ENCODE measurements at places on chromosomes 6 and 20.
A peak's percentile ranks its signal among the peaks of the same experiment; 100 is the strongest.

- no peak for DNase-seq
Observed at GRCh38 chr20:62860924-62861691, 514 bp downstream of the TCFL5 start.

- peak; percentile 92 for DNase-seq
Observed at GRCh38 chr6:71139249-71139648, 149.4 kb upstream of the OGFRL1 start.

DNA sequence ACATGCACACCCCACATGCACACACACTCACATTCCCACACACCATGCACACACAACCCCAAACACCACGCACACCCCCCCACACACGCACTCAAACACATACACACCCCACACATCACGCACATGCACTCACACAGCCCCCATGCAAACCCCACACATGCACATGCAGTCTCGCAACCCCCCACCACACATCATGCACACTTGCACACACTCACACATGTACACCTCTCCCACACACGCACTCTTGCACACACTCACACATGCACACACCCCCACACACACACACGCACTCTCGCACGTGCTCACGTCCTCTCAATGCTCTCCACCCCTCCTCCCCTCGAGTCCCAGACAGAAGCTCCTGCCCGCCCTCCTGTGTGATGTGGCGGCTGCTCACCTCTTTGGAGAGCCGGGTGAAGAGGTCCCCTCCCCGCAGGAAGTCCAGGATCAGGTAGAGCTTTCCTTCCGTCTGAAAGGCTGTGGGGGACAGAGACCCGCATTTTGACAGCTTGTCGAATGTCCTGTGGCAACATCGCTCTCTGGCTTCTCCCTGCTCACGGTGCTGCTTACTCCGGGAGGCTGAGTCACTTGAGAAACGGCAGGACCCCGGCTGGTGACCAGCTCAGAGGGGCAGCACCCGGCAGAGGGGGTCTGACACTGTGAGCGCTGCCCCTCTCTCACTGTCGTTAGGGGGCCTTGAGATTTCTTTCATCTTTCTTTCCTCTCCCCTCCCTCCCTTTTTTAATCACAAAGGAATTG is 78.5 kb downstream of the RAMACL start:
- DNase-seq: no peak

DNA sequence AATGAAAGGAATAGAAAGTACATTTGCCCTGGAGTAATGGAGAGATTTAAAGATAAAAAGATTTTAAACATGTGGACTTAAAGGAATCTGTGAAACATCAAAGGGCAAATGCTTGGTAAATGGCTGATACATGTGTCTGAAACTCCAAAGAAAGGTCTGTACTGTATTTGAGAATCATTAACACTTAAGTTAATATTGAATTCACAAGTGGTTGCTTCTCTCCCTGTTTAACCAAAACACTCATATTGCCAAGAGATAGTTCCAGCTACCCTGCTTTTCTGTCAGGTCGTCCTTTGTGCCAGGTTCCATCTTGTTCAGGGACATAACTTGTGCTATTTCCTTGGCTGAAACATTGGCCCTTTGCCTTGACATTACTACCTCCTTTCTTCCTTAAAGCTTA is 171.3 kb upstream of the HS3ST5 start:
- DNase-seq: no peak

- peak; percentile 99 for DNase-seq
Observed at GRCh38 chr6:1335367-1336037, 23.6 kb downstream of the FOXQ1 start.

DNA sequence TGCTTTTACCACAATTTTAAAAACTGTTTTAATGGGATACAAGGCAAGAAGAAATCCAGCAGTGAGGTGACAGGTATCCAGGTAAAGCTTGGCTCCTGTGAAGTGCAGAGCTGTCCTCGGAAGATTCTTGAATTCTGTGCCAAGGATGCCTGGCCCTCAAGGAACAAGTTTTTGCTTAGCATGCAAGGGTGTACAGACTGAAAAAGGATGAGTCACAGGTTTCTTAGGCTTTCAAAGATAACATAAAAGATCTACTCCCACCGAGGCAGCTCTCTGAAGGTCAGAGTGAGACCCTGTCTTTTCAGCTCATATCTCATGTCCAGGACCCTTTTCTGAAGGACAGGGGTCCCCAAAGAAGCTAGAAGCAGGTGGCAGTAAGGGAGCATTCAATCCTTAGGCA is 83.3 kb downstream of the CHD6 start:
- no peak for DNase-seq

- no peak for DNase-seq
Observed at GRCh38 chr20:53657279-53657678, 63.6 kb upstream of the ZNF217 start.

GRCh38 chr6:132513831-132514545 is 1.1 kb upstream of the STX7 start:
- peak; percentile 28 for DNase-seq

DNA sequence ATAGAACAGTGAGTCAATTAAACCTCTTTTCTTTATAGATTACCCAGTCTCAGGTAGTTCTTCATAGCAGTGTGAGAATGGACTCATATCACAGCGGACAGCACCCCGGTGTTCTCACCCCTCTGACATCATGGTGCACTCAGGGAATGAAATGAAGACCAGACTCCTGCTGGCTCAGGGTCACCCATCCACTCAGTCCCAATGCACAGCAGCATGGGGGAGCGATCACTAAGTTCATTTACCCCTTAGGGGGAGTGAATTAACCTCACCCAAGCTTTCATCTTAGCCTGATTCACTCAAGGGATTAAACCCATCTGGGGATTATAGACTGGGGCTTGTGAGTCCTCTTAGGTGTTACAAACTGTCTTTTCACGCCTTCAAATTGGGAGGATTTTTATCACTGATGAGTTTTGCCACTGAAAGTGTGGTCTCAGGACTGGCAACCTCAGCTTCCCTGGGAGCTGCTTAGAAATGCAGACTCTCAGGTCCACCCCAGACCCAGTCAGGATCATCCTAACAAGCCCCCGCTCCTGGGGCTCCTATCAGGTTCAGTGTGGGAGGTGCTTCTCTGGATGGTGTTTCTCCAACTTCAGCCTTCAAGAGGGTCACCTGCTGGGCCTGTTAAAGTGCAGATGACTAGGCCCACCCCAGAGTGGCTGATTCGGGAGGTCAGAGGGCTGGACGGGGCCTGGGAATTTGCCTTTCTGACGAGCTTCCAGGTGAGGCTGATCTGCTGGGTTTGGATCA is 44.3 kb upstream of the FRMD1 start:
- no peak for DNase-seq

GRCh38 chr6:130778946-130779657 is 48.1 kb upstream of the SMLR1 start:
- peak; percentile 9 for DNase-seq

DNA sequence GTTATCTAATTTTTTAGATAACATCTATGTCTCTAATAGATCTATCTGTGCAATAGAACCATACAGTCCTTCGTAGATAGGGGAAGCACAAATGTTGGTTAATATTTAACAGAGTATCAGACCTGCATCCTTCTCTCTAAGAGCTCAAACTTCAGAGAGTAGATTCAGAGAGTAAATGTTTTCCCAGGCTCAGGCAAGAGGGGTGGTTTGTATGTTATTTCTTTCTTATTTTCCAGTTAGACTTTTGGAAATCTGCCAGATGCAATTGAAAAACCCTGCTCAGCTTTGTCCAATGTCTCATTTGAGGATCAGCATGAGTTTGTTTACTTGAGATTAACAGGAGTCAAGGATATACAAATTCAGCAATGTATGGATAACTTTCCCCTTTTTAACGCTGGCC is 361.9 kb downstream of the BCKDHB start:
- DNase-seq: peak; percentile 68

GRCh38 chr6:125659887-125660286 is 89.5 kb upstream of the HEY2 start:
- no peak for DNase-seq

- DNase-seq: no peak
Observed at GRCh38 chr6:133555685-133556084, 314.5 kb downstream of the EYA4 start.

GRCh38 chr20:20024942-20025341 is 7.8 kb downstream of the NAA20 start:
- peak; percentile 78 for DNase-seq

GRCh38 chr6:73180076-73180738 is 45.1 kb downstream of the KHDC1L start:
- peak; percentile 12 for DNase-seq

DNA sequence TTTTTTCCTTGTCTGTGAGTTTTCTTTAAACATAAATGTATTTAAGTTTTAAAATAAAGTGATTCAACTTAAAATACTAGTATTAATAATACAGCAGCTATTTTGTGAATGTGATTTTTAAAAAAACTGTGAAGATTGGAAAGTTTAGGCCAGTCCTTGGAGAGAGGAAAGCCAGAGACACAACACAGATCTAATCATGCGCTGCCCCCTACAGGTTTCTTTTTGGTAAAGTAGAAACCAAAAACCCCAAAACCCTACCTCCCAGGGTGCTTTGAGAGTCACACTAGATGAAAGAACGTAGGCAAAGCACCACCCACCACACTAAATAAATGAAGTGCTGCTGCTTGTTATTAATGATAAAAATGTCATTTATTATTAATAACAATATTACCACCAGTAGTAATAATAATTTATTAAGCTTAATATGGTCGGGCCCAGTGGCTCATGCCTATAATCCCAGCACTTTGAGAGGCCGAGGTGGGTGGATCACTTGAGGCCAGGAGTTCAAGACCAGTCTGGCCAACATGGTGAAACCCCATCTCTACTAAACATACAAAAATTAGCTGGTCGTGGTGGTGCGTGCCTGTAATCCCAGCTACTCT is 33.7 kb downstream of the SLC9A8 start:
- DNase-seq: peak; percentile 33

DNA sequence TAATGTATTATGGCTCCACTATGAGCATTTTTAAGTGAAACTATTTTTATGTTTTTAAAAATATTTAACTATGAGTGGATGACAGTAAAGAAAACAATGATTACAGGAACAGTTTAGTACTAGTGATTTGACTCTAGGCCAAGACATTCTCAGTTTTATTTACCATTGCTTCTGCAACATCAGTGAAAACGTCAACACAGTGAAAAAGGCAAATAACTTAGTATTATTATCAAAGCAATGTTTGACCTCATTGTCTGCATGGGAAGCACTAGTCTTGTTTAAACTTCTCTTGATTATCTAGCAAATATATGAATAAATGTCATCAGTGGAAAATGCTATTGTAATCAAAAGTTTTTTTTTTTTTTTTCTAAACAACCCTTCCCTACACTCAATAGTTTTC is 165.0 kb downstream of the HTR1B start:
- DNase-seq: no peak

DNA sequence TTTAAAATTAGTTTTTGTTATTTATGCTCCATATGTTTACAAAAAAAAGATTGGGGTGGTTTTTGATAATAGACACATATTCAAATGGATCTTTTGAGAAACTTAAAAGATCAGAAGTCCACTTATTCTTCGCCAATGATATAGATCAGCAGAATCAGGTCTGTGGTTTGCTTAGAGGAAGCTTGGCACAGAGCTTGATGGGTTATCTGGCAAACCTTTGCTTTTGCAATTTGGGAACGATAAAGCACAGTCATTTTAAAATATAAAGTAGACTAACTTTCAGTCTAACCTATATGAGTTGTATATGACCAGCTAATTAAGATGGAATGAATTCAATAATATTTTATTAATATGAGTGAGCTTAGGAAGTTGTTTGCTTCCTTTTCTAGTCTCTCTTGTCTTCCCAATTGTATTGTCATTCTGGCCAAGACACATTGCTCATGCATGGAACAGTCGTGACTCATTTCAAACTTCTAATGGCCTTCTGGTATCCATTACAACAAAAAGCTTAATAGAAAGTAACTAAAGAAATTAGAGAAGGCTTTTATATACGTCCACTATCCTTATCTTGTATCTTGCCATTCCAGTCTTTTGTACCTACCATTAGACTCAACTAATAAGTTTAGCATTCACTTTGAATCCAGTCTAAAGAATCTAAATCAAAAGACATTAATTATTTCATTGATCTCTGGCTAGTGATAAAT is 118.7 kb downstream of the TBX18 start:
- DNase-seq: peak; percentile 73

DNA sequence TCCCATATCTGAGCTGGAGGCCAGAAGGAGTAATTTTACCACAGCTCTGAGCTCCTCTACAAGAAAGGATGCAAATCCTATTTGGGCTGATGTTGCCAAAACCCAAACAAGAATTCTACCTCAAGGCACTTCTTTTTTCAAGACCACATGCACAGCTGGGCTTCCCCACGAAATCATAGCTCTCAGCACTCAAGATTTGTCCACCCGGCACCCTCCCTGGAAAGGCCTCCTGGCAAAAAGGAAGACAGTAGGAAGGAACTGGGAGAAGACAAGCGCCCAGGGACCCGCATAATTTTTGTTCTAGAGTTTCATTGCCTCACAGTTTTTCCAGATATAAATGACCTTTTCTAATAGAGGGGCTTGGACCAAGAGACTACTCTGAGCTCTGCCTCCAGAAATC is 90.5 kb downstream of the BANF2 start:
- no peak for DNase-seq

DNA sequence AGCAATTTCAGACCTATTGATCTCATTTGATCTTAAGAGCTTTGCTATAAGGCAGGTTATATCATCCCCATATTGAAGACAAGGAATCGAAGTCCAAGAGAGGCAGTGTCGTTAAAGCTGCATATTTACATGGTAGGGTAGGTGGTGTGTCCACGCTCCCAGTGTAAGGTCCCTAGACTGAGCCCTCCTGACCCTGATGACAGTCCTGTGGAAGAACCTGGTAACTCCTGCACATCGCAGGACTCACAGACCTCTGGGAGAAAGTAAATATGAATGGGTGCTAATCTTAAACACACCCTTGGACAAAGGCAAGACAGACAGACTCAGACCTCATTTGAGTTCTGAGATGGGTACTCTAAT is 602 bp upstream of the HLA-DPB1 start:
- no peak for DNase-seq

DNA sequence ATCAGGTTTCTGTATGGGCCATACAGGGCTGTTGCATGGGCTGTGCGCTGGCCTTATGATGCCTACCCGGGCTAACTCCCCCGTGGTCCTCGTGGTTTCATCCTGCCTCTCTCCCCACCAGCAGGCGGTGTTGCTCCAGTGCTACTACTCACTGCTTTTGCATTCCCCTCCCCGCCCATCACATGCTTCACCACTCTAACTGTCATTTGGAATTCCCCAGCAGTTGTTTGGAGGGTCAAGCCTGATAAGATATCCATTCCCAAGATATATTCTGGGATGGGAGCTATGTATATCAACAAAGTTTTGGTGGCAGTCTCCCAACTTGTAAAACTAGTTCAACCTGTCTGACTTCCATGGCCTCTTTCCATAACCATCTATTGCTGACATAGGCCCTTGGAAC is 233.2 kb upstream of the SOX4 start:
- DNase-seq: no peak

- no peak for DNase-seq
Observed at GRCh38 chr20:60650087-60650486, 602.0 kb upstream of the CDH4 start.

Measured in renal cortical epithelial cell (primary cell).